ENCODE measurements at places on chromosomes 4 and X.

- DNase-seq, result no peak
These were observed 422.6 kb upstream of the DIPK2B start for GRCh38 chrX:45623266-45623665.

- no peak for DNase-seq
These were observed 194.3 kb downstream of the SOWAHB start for GRCh38 chr4:76703676-76704075.

GRCh38 chrX:19760345-19760744, 127.1 kb downstream of the SH3KBP1 start:
- no peak for DNase-seq

- no peak for DNase-seq
These were observed 205.0 kb upstream of the TET2 start for GRCh38 chr4:104941661-104942062.

- DNase-seq, result no peak
These were observed 20.0 kb downstream of the UBE2D3 start for GRCh38 chr4:102807345-102807744.

DNA sequence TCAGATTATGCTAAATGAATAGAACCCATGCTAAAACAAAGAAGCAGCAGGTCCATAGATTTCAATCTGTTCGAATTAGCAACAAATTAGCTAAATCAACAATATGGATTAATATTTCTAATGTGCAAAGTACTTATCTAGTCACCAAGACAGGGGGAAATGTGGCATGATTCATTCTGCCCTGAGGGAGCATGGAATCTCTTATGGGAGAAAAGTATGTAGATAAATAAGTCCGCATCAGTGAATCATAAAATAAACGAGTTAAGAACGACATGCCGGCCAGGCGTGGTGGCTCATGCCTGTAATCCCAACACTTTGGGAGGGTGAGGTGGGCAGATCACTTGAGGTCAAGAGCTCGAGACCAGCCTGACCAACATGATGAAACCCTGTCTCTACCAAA, 102.1 kb downstream of the ANOS1 start:
- no peak for DNase-seq

- DNase-seq, result no peak
These were observed 122.3 kb upstream of the TMEM164 start for GRCh38 chrX:109880629-109881028.

- no peak for DNase-seq
These were observed 17.9 kb downstream of the NALF2 start for GRCh38 chrX:69522052-69522451.

DNA sequence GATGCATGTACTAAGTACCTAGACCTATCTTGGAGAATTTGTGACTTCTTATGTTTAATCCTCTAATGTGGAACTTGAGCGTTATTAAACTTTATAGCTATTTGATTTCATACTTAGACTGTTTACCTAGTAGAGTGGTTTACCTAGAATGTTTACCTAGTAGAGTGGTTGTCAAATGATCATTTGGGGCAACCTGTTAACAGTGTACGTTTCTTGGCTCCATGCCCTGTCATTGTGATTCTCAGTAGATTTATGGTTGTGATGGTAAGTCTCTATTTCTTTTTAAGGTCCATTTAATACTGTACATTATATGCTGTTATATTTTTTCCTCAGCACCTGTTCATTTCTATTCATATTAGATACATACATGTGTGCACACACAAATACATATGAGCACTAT, 233.0 kb upstream of the MAD2L1 start:
- no peak for DNase-seq

DNA sequence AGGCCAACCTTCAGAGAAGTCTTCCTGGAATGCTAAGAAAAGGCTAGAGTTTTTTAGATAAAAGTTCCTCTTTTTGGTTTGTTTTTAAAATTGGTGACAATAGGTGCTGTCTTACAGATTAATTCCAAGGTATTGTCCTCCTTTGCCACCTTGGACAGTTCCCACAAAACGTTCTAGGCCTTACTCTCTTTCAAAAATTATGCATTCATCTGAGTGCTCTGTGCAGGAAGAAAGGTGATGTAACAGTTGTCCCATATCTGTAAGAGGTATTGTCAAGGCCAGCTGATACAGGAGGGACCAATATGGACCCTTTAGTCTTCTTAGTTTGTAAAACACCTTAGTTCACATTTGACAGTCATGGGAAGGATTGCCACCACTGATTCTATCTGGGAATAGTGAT, 15.9 kb upstream of the CXCL5 start:
- DNase-seq, result no peak

DNA sequence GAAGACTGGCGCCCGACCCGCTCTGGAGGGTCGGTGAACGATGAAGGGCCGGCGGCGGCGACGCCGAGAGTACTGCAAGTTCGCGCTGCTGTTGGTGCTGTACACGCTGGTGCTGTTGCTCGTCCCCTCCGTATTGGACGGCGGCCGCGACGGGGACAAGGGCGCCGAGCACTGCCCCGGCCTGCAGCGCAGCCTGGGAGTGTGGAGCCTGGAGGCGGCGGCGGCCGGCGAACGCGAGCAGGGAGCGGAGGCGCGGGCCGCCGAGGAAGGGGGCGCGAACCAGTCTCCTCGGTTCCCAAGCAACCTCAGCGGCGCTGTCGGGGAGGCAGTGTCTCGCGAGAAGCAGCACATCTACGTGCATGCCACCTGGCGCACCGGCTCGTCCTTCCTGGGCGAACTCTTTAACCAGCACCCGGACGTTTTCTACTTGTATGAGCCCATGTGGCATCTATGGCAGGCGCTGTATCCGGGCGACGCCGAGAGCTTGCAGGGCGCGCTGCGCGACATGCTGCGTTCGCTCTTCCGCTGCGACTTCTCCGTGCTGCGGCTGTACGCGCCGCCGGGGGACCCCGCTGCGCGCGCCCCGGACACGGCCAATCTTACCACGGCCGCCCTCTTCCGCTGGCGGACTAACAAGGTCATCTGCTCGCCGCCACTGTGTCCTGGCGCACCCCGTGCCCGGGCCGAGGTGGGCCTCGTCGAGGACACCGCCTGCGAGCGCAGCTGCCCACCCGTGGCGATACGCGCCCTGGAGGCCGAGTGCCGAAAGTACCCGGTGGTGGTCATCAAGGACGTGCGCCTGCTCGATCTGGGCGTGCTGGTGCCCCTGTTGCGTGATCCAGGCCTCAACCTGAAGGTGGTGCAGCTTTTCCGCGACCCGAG, 568 bp downstream of the CHST7 start:
- DNase-seq, result no peak

DNA sequence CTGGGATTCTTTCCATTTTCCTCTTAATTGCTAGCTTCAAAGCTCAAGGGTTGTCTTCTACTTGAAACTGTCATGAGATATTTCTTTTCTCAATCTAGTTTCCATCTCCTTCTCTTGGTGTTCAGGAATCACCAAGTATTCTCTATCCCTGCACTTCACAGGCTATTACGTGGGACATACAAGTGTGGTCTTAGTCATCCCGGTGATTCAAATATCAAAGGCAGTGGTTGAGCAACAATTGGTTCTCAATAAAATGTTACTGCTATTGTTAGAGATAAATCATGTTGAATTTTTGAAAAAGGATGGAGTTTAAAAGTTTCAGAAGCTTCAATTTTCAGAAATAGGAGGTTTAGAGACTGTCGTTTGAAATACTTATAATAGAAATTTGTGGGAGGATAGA, 812.9 kb downstream of the FSTL5 start:
- DNase-seq, result no peak

- DNase-seq, result no peak
These were observed 106.6 kb upstream of the WDR44 start for GRCh38 chrX:118239178-118239870.

DNA sequence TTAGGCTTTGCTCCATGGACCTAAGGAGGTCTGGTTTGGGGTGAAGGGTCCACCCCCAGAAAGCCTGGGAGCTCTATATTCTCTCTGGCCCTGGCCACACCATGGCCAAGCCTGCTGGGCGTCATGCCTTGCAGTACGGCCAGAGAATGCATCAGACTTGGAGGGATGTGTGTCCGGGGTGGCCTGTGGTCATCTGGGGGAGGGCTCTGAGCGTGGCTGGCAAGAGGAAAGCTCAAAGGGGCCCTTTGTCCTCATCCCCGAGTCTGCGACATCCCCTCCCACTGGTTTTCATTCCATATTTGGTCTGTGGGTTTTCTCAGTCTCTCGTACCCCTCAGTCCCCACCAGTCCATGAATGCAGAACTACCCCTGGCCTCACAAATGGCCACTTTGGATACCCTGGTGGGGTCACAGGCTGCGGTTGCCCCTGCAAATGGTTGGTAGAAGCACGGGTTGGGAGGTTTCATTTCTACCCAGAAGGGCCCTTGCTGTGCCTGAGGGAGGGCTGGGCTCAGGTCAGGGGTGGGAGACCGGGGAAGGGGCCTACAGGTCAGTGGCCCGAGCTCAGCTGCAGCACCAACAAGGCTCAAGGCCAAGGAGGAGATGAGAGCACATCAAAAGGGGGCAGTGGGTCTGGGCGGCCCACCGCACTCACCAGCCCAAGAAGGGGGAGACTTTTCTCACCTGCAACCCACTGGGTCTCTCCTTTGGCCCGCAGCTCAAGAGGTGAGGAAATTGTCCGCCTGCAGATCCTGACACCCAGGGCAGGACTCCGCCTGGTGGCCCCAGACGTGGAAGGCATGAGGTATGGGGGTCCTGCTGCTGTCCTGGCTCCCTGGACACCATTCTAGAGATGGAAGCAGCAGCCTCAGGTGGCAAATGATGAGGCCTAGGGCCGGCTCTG, 30.2 kb downstream of the ZNF185 start:
- DNase-seq, result no peak

GRCh38 chr4:158578476-158578875, 56.8 kb downstream of the RXFP1 start:
- DNase-seq, result no peak
